ENCODE measurements at places on chromosomes 1 and 21. TPM values are rescaled to one million over a fixed set of nuclear protein-coding genes. Genes with fewer than 3 reads are reported as not detected.

The GBP6 gene
- total RNA-seq: 0.82 TPM

- H3K4me1 ChIP-seq: peaks cover 20% of the 10 kb centered on the region
- peaks cover 11% of the 10 kb centered on the region for H3K36me3 ChIP-seq
- no peak for DNase-seq
- no peak overlapping the region for H3K4me3 ChIP-seq
- H3K27ac ChIP-seq: peak overlapping the region; percentile 46
Measured at GRCh38 chr1:33294071-33295010, 26.6 kb downstream of the A3GALT2 start.

DNA sequence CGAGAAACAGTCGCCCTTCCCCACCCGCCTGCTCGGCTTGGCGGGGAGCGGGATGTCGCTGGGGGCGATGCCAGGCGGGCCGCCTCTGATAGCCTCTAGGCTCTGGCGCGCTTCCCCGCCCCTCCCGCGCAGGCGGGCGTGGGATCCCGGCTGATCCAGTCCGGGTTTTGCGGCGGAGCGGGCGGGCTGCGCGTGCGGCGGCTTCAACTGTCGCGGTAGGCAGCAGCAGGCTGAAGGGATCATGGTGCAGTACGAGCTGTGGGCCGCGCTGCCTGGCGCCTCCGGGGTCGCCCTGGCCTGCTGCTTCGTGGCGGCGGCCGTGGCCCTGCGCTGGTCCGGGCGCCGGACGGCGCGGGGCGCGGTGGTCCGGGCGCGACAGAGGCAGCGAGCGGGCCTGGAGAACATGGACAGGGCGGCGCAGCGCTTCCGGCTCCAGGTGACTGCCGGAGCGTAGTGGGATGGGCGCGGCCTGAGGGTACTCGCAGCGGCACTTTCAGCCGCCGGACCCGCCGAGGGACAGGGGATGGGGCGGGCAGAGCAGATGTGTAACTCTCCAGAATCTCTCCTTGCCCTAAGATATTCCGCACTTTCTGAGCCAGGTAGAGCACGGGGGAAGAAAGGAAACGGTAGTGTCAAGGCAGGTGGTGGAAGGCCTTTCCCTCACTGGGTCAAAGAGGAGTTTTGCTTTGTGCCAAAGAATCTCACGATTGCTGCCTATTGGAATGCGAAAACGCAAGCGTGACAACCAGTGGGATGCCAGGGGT, at the start of gene FAAH:
Gene FAAH, plus strand, starts transcription at position 210 of the 764 bp plus-strand sequence. Its CDS starts 32 bp downstream, at position 242.
- no peak for DNase-seq
- H3K27me3 ChIP-seq: peaks cover 26% of the 10 kb centered on the region
- peaks cover 5% of the 10 kb centered on the region for H3K4me1 ChIP-seq
- H3K4me3 ChIP-seq: no peak within 1 kb of the TSS
- H3K27ac ChIP-seq: no peak within 1 kb of the TSS
- H3K36me3 ChIP-seq: peaks cover 14% of the 10 kb centered on the region

DNA sequence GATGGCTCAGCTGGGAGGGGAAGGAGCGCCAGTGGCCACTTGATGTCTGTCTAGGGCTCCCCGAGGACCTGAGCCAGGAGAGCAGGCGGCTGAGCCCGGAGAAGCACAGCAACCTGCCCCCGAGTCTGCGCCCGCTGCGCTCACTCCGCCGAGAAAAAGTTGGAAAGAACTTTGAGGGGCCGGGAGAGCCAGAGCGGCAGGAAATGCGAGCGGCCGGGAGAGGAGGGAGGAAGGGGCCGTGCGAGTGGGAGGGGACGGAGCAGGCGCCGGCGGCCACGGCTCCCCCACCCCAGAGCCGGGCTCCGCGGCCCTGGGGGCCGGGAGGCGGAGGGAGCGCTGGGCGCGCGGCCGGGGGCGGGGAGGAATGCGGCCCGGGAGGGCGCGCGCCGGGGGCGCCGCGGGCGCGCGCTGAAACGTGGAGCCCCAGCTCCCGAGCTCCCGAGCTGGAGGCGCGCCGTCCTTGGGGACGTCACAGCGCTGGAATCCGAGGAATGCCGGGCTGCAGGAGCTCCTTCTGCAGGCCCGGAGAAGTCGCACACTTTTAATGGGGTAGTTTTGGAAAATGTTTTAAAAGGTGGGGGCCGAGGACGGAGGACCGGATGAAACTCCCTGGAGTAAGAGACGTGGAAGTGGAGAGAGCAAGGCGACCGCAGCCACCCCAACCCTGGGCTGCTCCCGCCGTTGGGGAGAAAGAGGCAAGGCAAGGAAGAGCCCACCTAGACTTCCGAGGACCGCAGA, at the start of gene PTPN14:
Gene PTPN14, minus strand, starts transcription at position 167 of the 738 bp plus-strand sequence. CDS start 86,799 bp downstream, outside the sequence.
- H3K4me3 ChIP-seq: peak within 1 kb of the TSS; percentile 60
- peaks cover 83% of the 10 kb centered on the region for H3K27me3 ChIP-seq
- no peaks in the 10 kb centered on the region for H3K36me3 ChIP-seq
- peaks cover 5% of the 10 kb centered on the region for H3K4me1 ChIP-seq

GRCh38 chr1:117780687-117781475, 148.5 kb downstream of the GDAP2 start:
- H3K36me3 ChIP-seq: peaks cover 1% of the 10 kb centered on the region
- no peak for DNase-seq
- peaks cover 4% of the 10 kb centered on the region for H3K27me3 ChIP-seq
- no peak overlapping the region for H3K27ac ChIP-seq

DNA sequence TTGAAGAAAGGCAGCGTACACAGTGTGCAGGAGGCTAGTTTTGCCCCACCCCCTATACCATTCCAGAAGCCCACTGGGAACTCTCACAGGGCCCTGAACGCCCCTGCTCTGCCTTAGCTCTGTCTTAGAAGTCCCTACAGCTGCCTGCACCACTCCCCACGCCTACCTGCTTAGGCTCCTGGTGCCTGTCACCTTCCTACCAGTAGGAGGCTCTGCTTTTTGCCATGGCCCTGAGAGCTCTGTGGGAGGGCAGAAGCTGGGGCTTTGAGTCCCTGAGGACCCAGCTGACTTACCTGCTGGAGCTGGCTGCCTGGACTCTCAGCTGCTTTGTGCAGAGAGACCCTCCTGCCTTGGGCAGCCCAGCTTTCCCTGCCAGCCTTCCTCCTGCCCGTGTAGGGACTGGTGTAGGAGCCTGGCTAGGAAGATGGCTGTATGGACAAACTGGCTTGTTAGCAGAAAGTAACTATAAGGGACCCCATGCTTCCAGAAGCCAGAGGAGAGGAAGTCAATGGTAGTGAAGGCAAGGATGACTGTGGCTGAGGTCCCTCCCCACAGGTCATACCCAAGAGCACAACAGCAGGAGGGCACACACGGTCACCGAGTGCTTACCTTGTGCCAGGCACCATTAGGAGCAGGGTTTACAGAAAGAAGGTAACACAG, 9.8 kb upstream of the CELSR2 start:
- peaks cover 23% of the 10 kb centered on the region for H3K36me3 ChIP-seq
- peaks cover 8% of the 10 kb centered on the region for H3K27me3 ChIP-seq
- no peak overlapping the region for H3K27ac ChIP-seq
- no peak overlapping the region for H3K4me3 ChIP-seq
- DNase-seq: peak; percentile 49
- H3K4me1 ChIP-seq: peaks cover 10% of the 10 kb centered on the region

- peaks cover 9% of the 10 kb centered on the region for H3K36me3 ChIP-seq
- peaks cover 15% of the 10 kb centered on the region for H3K4me1 ChIP-seq
- no peak for DNase-seq
- H3K27me3 ChIP-seq: no peaks in the 10 kb centered on the region
Measured at GRCh38 chr1:27142464-27142863, 12.5 kb downstream of the SLC9A1 start.

GRCh38 chr1:172950528-172950927, 100.2 kb downstream of the TNFSF18 start:
- H3K36me3 ChIP-seq: no peaks in the 10 kb centered on the region
- H3K27ac ChIP-seq: no peak overlapping the region
- H3K4me1 ChIP-seq: peaks cover 15% of the 10 kb centered on the region
- DNase-seq: no peak
- H3K27me3 ChIP-seq: peaks cover 22% of the 10 kb centered on the region

- no peak for DNase-seq
- no peaks in the 10 kb centered on the region for H3K4me1 ChIP-seq
- H3K36me3 ChIP-seq: no peaks in the 10 kb centered on the region
- no peak overlapping the region for H3K4me3 ChIP-seq
Measured at GRCh38 chr1:91345395-91346005, 59.1 kb downstream of the HFM1 start.

GRCh38 chr1:35287807-35288640, 19.5 kb downstream of the ZMYM4 start:
- DNase-seq: no peak
- peaks cover 19% of the 10 kb centered on the region for H3K4me1 ChIP-seq
- no peak overlapping the region for H3K4me3 ChIP-seq
- peaks cover 19% of the 10 kb centered on the region for H3K36me3 ChIP-seq

DNA sequence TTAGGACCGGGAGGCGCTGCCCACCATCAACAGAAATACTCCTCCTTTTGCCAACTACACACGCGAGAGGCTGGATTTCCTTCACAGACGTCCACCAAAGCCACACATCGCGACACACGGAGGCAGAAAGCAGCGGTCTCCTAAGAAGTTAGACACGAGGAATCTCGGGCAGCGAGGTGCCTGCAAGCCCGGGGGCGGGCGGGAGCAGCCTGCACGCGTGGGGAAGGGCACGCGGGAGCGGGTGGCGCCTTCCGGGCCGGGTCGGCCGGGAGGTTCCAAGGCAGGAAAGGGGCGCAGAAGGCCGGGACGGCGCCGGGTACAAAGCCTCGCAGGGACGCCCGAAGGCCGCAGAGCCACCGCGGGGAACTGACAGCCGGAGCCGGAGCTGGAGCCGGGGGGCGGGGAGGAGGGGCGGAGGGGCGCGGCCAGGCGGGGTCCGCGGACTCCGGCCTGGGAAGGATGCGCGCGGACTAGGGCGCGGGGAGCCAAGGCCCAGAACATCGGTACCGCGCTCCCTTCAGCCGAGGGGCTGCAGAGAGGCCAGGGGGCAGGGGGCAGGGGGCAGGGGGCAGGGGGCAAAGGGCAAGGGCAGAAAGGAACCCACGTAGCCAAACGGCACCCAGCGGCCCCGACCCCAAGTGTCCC, 722 bp downstream of the NPHP4 start:
- no peaks in the 10 kb centered on the region for H3K27me3 ChIP-seq
- peak overlapping the region; percentile 82 for H3K4me3 ChIP-seq
- peak overlapping the region; percentile 79 for H3K27ac ChIP-seq
- peaks cover 6% of the 10 kb centered on the region for H3K36me3 ChIP-seq

DNA sequence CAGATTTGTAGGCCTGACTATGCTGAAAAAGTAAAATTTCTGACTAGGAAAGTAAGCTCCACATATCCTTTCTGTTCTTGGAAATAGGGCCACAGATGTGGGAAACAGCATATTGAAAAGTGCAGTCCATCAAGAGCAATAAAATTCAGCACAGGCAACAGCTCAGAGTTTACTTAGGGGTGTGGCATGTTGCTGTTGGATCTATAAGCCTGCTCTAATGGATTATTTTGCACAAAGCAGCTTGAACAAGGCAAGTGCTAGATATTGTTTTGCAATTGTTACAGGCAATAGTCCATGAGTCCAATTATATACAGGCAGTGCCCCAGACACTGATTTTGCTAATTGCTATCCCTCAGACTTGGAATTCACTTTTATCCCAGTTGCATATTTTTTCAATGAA, 289.8 kb upstream of the SNX7 start:
- DNase-seq: no peak
- H3K27ac ChIP-seq: no peak overlapping the region
- peaks cover 9% of the 10 kb centered on the region for H3K4me1 ChIP-seq
- no peaks in the 10 kb centered on the region for H3K36me3 ChIP-seq
